ENCODE measurements at places on chromosomes 3 and 15. TPM values are rescaled to one million over a fixed set of nuclear protein-coding genes. Genes with fewer than 3 reads are reported as not detected.
A peak's percentile ranks its signal among the peaks of the same experiment; 100 is the strongest.

DNA sequence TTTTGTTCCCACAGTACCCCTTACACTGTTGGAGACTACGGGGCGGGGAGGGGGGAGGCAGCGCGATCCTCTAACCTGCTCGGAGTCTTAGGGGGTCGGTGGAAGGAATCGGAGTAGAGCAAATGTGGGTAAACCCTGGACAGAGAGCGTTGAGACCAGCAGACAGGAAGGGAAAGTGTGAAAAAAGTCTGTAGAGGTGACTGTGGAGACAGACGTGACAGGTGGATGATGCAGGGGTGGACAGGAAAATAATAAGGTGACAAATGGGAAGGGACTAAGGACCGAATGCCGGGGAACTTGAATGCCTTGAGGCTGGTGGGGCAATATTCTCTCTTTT, 424 bp downstream of the EAF2 start:
- H3K27me3 ChIP-seq, result peaks cover 24% of the 10 kb centered on the region
- peaks cover 8% of the 10 kb centered on the region for H3K36me3 ChIP-seq
- DNase-seq, result no peak
- peak overlapping the region; percentile 98 for H3K4me3 ChIP-seq
- peaks cover 25% of the 10 kb centered on the region for H3K4me1 ChIP-seq
- H3K27ac ChIP-seq, result peak overlapping the region; percentile 93

GRCh38 chr3:48502728-48503168, 1.2 kb downstream of the SHISA5 start:
- peaks cover 7% of the 10 kb centered on the region for H3K36me3 ChIP-seq
- no peaks in the 10 kb centered on the region for H3K27me3 ChIP-seq
- no peak overlapping the region for H3K27ac ChIP-seq

Gene C3orf49
- not detected for total RNA-seq

- H3K4me3 ChIP-seq, result no peak overlapping the region
- no peak overlapping the region for H3K27ac ChIP-seq
- H3K36me3 ChIP-seq, result no peaks in the 10 kb centered on the region
- H3K4me1 ChIP-seq, result peaks cover 1% of the 10 kb centered on the region
Measured at GRCh38 chr3:179438841-179439240, 12.4 kb downstream of the GNB4 start.

DNA sequence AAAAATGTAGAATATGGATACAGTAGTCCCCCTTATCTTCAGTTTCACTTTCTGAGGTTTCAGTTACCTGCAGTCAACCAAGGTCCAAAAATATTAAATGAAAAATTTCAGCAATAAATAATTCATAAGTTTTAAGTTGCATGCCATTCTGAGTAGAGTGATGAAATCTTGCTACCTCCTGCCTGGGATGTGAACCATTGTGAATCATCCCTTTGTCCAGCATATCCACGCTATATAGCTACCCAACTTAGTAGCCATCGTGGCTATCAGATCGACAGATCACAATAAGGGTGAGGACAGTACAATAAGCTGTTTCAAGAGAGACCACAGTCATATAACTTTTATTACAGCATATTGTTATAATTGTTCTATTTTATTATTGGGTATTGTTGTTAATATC, 1.2 kb upstream of the LARS2 start:
- peaks cover 9% of the 10 kb centered on the region for H3K4me1 ChIP-seq
- no peak overlapping the region for H3K27ac ChIP-seq
- H3K36me3 ChIP-seq, result no peaks in the 10 kb centered on the region
- no peak for DNase-seq

Gene CCDC54
- not detected for total RNA-seq

- H3K36me3 ChIP-seq, result no peaks in the 10 kb centered on the region
- H3K4me1 ChIP-seq, result peaks cover 39% of the 10 kb centered on the region
- no peak for DNase-seq
Measured at GRCh38 chr3:143567823-143568222, 280.4 kb downstream of the SLC9A9 start.

DNA sequence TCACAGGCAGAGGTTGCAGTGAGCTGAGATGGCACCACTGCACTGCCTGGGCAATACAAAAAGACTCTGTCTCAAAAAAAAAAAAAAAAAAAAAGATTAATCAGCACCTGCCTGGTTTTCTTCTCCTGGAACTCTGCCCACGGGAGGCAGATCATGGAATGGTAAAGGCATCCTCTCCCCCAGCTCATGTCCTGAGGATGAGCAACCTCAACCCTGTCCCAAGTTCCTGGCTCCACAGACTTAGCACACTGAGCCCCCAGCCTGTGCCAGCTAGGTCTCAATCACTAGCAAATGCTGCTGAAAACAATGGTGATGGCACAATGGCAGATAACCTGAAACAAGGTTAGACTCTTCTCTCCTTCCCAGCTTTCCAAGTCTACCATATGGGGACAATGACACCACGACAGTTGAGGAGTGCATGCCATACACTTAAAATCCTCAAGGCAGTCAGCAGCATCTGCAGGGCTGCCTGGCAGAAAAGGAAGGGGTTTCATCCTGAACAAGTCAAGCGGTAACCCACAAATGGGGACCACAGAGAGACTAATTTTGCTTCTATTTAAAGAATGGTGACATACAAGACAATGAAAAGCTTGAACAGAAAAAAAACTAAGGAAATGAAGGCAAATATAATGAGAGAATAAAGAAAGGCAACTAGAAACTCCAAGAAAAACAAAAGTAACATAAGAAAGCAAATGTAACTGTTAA, 4.8 kb downstream of the CLN6 start:
- H3K27ac ChIP-seq, result peak overlapping the region; percentile 85
- H3K4me1 ChIP-seq, result peaks cover 12% of the 10 kb centered on the region
- H3K36me3 ChIP-seq, result peaks cover 6% of the 10 kb centered on the region
- H3K27me3 ChIP-seq, result no peaks in the 10 kb centered on the region
- no peak overlapping the region for H3K4me3 ChIP-seq

- peaks cover 3% of the 10 kb centered on the region for H3K4me1 ChIP-seq
- H3K36me3 ChIP-seq, result no peaks in the 10 kb centered on the region
- DNase-seq, result no peak
- no peak overlapping the region for H3K4me3 ChIP-seq
- no peak overlapping the region for H3K27ac ChIP-seq
Measured at GRCh38 chr15:36156879-36157427, 422.5 kb upstream of the CDIN1 start.

GRCh38 chr3:110226645-110227044, 845.0 kb upstream of the NECTIN3 start:
- H3K27me3 ChIP-seq, result no peaks in the 10 kb centered on the region
- DNase-seq, result no peak
- H3K27ac ChIP-seq, result no peak overlapping the region
- H3K4me1 ChIP-seq, result no peaks in the 10 kb centered on the region

Gene IQCF5
- total RNA-seq, result not detected

DNA sequence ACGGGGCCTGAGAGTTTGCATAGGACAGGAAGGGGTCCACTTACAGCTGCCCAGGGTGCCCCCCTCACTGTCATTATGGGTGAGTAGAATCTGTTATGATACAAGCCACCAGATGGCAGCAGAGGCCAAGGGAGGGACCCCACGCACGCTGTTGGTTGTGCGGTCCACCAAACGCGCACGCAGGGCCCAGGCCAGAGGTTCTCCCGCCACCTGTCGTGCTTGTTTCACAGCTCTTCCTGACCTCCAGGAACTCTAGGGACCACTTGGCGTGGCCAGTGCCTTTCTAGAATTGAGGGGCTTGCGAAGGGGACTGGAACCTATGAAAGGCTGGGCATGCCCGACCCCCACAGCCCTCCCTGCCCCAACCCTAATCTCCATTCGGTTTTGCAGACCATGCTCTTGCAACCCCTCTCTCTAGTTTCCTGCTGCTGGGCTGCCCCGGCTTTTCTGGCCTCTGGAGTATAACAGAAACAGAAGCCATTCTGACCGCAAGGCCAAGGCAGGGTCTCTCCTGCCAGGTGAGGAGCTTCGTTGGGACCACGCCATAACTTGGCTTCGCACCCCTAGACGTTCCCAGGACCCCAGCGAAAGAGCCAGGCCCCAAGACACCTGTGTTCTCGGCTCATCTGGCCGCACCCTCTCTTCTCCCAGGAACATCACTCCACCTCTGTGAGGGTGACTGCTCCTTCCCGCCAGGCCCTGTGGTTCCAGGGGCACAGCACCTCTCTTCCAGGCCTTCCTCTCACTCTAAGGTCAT, 46.0 kb downstream of the ALDH1L1 start:
- no peaks in the 10 kb centered on the region for H3K4me1 ChIP-seq
- H3K36me3 ChIP-seq, result no peaks in the 10 kb centered on the region
- H3K4me3 ChIP-seq, result no peak overlapping the region
- peak; percentile 71 for DNase-seq
- H3K27me3 ChIP-seq, result peaks cover 23% of the 10 kb centered on the region
